Hepatocyte (in vitro differentiated cells): ENCODE measurements at places on chromosomes 11 and 22. TPM values are rescaled to one million over a fixed set of nuclear protein-coding genes. Genes with fewer than 3 reads are reported as not detected.

DNA sequence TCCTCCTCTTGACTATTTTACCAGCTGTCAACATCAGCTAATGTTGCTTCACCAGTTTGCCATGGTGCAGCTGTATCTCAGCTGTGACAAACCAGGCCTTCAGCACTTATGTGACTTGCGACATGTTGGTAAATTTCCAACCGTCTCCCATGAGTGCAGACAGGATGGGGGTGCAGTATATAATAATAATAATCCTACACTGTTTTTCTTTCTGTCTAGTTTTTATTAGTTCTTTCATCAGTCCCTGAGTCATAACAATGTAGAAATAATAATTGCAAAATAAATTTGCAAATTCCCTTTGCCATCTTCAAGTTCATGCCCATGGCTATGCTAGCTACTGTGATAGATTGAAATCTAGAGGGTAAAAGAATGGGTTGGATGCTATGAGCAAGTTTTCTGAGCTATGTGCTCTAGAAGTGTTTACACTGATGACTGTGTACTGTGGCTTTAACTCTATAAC lies 4.9 kb downstream of the MMP13 start:
- no peaks in the 10 kb centered on the region for H3K36me3 ChIP-seq
- H3K27ac ChIP-seq: no peak overlapping the region
- H3K4me1 ChIP-seq: peaks cover 3% of the 10 kb centered on the region
- H3K27me3 ChIP-seq: no peaks in the 10 kb centered on the region
- no peak for DNase-seq

- H3K4me3 ChIP-seq: no peak overlapping the region
- H3K4me1 ChIP-seq: peaks cover 3% of the 10 kb centered on the region
- no peaks in the 10 kb centered on the region for H3K27me3 ChIP-seq
- H3K36me3 ChIP-seq: no peaks in the 10 kb centered on the region
Measured at GRCh38 chr22:29041408-29041807, 20.2 kb downstream of the C22orf31 start.

The SLC22A6 gene
- total RNA-seq: not detected in 2 replicates

DNA sequence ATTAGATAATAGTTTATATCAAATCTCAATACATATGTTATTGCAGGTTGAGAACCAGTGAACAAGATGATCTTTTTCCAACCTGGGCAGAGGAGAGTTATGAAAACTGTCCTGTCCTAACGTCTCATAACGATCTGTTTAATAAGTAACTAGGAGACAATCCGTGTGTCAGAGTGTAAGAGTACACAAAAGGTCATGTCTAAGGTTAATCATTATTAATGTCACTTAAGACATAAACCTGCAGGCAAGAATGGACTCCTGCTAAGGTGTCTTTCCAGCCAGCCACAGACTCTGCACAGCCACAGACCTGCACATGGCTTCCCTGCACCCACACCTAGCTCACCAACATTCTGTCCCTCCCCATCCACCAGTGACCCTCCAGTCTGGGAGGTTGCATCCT lies 10.1 kb downstream of the SLC5A4 start:
- H3K27ac ChIP-seq: no peak overlapping the region
- DNase-seq: peak; percentile 41
- H3K4me3 ChIP-seq: no peak overlapping the region

DNA sequence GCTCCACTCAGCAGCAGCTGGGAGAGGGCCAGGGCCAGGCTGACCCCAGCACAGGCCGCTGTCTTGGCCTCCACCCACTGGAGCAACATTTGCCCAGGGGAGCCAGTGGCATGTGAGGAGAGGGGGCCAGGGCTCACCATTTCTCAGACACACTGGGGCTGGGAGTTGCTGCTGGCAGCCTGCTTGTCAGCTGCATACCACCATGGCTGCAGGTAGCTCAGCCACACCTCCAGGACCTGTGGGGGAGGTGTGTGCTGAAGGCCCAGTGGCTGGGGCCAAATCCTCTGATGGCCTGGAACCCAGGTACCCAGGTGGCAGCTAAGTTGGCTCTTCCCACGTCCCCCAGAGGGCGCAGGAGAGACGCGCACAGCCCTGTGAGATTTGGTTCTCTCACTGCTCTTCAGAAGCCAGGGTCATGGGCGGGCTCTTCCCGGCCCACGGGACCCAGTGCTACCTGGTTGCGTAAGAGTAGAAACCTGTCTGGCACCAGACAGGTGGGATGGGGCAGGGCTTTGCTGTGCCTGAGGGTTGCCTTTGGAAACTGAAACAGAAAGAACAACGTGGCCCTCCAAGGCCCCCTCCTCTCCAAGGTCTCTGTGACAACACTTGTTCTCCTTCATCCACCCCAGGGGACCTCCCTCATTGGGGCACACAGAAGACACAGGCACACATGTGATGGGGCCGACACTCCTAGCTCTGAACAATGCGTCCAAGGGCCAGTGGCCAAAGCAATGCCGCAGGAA lies 98.8 kb downstream of the MED15 start:
- no peaks in the 10 kb centered on the region for H3K4me1 ChIP-seq
- no peaks in the 10 kb centered on the region for H3K27me3 ChIP-seq
- no peak overlapping the region for H3K27ac ChIP-seq
- H3K4me3 ChIP-seq: no peak overlapping the region

DNA sequence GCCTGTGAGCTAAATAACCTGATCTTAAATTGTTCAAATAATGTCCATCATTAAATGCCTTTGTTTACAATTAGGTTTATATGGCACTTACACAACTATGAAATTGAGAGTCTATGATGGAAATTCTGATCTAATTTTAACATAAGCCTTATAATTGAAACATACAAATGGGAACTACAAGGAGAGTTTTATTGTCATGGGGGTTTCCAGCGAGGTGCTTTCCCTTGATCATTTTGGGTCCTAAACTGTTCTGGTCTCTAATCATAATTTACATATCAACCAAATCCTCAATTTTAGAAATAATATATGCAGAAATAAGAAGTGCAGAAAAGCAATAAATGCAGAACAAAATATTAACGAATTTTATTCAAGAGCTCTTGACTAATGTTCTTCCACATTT lies 44.9 kb downstream of the RRAS2 start:
- peaks cover 33% of the 10 kb centered on the region for H3K4me1 ChIP-seq
- no peaks in the 10 kb centered on the region for H3K36me3 ChIP-seq
- H3K4me3 ChIP-seq: no peak overlapping the region
- no peak for DNase-seq
- H3K27me3 ChIP-seq: no peaks in the 10 kb centered on the region

The MISFA gene
- 1.8 TPM in 1 of 2 replicates, not detected in the other for total RNA-seq

The TEX54 gene
- total RNA-seq: not detected in 2 replicates

GRCh38 chr11:59218893-59219292 lies 6.2 kb upstream of the MPEG1 start:
- no peak overlapping the region for H3K4me3 ChIP-seq
- no peaks in the 10 kb centered on the region for H3K4me1 ChIP-seq
- H3K36me3 ChIP-seq: no peaks in the 10 kb centered on the region
- no peak for DNase-seq
- H3K27ac ChIP-seq: no peak overlapping the region
- H3K27me3 ChIP-seq: no peaks in the 10 kb centered on the region

The GRM5 gene
- 0.08 and 0.27 TPM in 2 replicates for total RNA-seq

DNA sequence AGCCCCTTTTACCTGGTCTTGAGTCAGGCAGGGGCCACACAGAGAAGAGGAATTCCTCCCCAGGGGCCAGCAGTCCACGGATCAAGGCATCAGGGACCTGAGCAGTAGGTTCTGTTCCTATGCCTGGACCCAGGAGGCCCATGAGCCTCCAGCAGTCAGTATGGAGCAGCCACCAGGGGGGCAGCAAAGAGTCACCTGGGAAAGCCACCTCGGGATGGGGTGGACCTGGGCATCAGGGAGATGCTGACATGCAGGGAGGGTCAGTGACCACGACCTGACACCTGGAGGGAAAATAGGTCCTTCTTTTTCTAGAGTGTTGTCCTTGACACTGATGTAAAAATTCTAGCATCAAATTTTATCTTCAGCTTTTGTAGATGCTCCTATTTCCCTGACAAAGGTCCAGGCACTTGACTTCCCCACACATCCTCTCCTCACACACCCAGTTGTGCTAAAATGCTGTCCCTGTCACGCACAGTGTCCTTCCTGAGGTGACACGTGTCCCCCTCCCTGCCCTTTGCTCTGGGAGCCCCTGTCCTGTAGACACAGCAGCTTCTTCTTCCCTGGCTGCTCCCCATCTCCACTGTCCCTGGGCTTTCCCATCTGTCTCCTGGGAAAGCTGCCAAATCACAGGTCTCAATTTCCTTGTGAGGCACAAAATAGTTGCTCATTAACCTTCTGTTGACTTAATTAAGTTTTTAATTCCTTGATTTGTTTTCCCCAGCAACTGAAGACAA lies 70.0 kb upstream of the IGLL5 start:
- H3K27me3 ChIP-seq: peaks cover 3% of the 10 kb centered on the region
- no peak overlapping the region for H3K4me3 ChIP-seq
- no peak for DNase-seq
- no peaks in the 10 kb centered on the region for H3K36me3 ChIP-seq
